ENCODE measurements at places on chromosomes 11 and 22.

GRCh38 chr11:111260811-111261210 is 15.3 kb downstream of the POU2AF2 start:
- peak; percentile 13 for DNase-seq

DNA sequence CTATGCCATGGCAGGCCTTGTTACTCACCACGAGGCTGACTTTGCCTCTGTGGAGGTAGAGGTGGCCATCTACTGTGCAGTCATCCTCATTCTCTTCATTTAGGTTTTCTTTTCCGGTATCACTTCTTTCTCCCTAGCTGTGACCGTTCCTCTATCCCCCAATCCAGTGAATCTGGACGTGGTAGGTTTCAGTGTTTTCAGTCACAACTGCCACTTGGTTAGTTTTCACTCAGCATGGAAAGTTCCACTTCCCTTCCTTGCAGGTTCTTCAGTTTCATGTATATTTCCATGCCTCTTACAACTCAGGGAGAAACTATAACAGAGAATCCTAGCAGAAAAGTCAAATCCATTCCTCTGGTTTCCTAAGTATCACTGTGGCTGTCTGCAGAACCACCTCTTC is 1.9 kb downstream of the HPS4 start:
- no peak for DNase-seq

DNA sequence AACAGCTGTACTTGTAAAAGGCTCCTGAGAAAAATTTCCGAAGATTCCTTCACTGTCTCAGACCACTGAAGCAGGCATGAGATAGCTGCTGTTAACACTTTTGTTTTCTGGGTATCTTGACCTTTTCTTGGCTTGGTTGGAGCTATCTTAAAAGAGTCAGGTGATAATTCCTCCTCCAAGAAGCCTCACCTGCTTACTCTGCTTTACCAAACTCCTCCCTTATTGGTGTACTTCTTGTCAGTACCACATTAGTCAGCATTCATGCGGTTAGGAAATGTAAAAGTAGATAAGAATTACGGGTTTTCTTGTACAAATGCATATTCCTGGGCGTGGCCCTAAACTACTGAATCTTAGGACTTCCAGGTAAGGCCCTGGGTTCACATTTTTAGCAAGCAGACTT is 489.8 kb upstream of the LARGE1 start:
- DNase-seq = no peak

DNA sequence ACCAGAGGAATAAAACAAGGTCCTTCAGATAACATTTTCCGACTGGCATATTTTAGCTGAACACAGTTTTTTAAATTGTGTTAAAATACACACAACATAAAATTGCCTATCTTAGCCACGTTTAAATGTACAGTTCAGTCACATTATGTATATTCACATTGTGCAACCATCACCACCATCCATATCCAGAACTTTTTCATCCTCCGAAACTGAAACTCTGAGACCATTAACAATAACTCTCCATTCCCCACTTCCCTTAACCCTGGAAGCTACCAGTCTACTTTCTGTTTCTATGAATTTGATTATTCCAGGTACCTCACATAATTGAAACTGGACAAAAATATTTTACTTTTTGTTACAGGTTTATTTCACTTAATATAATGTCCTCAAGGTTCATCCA is 213.3 kb downstream of the ETS1 start:
- DNase-seq = no peak

- peak; percentile 78 for DNase-seq
These were observed 9.2 kb upstream of the CELSR1 start for GRCh38 chr22:46546466-46547178.

All from EH (cell line).